ENCODE measurements at places on chromosomes 2 and 18.

DNA sequence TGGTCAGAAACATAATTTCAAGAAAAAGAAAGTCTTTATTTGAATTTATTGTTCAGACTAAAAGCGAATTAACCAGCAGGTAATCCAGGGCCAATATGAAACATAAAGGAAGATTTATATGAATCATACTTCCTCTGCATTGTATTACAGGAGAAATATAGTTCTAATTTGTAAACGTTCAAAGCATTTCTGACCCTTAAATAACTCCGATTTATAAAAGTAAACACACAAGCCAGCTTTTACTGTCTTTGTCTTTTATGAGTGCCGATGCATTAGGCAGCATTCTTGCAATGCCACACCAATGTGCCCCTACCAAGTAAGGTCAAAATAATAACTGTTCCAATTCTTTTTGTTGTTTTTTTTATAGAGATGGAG, 118.8 kb upstream of the RBBP8 start:
- no peak for DNase-seq

DNA sequence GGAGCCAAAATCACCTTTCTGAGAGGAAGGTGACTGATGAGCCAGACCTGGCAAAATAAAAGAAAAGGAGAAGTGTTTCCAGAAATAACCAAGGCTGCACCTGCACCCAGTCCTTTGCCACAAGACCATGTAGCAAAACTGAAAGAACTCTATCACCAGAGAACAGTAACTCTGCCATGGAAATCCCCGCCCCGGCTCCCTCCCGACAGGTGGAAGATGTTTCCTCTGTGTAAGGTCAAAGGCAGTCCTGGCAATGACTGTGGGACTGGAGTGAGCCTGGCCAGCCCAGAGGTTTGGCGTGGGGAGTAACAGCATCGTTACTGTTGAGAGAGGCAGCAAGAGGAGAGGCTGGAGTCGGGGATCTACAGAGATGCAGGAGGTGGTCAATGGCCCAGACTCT, 42.3 kb downstream of the SPRED2 start:
- DNase-seq, result no peak

DNA sequence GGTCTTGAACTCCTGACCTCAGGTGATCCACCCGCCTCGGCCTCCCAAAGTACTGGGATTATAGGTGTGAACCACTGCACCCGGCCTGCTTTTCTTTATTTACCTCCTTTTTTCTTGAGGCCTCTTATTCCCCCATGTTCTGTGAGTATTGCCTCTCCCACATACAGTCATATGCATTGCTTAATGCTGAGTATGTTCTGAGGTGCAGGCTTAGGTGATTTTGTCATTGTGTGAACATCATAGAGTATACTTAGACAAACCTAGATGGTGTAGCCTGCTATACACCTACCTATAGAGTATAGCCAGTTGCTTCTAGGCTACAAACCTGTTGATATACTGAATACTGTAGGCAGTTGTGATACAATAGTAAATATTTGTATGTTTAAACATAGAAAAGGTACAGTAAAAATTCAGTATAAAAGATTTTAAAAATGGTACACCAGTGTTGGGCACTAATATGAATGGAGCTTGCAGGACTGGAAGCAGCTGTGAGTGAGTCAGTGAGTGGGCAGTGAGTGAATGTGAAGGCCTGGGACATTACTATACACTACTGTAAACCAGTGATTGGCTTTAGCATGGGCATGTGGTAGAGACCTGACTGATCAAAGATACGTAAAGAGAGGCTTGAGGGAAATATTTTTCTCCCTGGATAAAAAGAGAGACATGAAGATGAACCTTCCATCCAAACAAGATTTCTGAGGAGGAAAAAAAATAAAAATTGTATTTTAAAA, 17.6 kb downstream of the SLC39A10 start:
- DNase-seq, result peak; percentile 75

GRCh38 chr2:6826081-6826913, 39.4 kb downstream of the CMPK2 start:
- DNase-seq, result peak; percentile 13

DNA sequence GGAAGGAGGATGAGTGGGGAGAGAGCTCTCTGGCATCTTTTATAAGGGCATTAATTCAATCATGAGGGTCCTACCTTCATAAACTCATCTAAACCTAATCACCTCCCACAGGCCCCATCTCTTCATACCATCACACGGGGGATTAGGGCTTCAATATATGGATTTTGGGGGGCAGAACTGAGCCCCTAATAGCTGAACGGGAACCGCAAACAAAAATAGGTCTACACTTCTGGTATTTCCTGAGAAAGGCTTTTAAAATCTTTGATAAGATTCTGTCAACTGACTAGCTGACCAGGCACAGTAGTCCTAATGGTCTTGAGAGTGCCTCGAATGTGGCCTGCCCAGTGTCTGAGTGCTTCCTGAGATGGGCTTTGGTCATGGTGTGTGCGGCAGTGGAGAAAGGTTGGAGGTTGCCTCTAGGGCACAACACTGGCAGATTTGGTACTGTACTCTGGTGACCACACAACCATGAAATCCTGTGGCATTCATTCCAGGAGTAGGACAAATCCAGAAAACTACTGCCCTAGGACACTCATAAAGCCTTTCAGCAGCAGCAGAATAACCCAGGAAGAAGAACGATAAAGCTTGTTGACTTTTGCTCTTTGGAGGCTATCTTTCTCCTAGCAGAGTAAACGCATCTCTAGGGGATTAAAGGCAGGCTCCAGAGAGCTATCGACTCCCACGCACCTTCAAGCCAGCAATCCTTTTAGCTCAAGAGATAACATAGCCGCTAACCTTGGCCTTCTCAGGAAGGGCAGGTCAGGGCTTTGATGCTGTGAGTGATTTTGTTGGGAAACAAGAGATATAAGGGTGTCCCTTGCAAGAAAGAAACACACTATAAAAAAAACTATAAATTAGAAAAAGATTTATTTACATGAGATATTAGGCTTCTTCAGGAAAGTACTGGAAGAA, 12.3 kb upstream of the APOB start:
- no peak for DNase-seq

GRCh38 chr2:120917886-120918285, 182.2 kb downstream of the GLI2 start:
- peak; percentile 59 for DNase-seq

GRCh38 chr2:209348433-209348832, 75.4 kb upstream of the MAP2 start:
- no peak for DNase-seq

- DNase-seq, result no peak
Measured at GRCh38 chr2:74688881-74689280, 34.8 kb downstream of the SEMA4F start.

GRCh38 chr2:113118263-113118657, 9.1 kb upstream of the IL1RN start:
- no peak for DNase-seq

DNA sequence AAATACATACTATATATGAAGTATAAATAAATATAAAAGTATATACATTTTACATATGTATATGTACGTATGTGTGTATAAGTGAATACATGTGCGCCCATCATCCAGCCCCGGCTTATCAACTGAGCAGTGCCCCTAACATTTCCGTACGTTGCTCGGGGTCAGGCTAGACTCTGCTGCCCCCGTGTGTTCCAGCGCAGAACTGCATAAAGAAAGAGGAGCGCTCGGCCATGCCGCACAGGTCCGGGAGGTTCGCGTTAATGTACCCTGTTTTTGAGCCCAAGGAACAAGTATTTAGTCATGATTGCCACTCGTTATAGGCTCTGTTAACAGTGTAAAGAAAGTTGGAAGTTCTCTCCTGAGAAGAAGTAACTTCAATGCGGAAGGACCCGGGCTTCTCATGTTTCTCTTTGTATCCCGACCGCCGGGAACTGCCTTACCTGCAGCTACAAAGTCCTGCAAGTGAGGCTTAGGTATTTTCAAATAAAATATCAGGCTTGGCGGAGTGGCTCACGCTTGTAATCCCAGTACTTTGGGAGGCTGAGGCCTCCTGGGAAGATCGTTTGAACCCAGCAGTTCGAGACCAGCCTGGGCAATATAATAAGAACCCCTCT, 55.7 kb downstream of the CD8B2 start:
- peak; percentile 26 for DNase-seq

- no peak for DNase-seq
Measured at GRCh38 chr2:129895526-129896082, 83.9 kb upstream of the RAB6C start.

GRCh38 chr18:56475250-56475649, 163.1 kb downstream of the TXNL1 start:
- DNase-seq, result peak; percentile 3

GRCh38 chr2:118774458-118775133, 72.9 kb downstream of the EN1 start:
- DNase-seq, result peak; percentile 36

- no peak for DNase-seq
Measured at GRCh38 chr2:82789851-82790205, 1669.3 kb downstream of the SUCLG1 start.

- DNase-seq, result peak; percentile 61
Measured at GRCh38 chr2:112048887-112049286, 6.2 kb upstream of the TMEM87B start.

DNA sequence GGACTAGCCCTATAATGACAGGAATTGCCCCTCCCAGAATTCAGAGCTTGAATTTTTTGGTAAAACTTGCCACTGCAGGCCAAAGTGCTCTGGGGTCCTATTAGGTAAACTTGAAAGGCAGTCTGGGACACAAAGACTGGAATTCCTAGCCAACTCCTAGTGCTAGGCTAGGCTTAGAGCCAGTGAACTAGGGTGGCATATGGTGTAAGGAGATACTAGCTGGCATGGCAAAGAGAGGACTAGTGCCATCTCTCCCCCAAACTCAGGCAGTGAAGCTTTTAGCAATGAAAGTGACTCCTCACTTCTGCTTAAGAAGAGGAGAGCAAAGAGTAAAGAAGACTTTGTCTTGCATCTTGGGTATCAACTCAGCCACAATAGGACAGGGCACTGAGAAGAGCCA, 410.5 kb upstream of the CNTNAP5 start:
- DNase-seq, result no peak

DNA sequence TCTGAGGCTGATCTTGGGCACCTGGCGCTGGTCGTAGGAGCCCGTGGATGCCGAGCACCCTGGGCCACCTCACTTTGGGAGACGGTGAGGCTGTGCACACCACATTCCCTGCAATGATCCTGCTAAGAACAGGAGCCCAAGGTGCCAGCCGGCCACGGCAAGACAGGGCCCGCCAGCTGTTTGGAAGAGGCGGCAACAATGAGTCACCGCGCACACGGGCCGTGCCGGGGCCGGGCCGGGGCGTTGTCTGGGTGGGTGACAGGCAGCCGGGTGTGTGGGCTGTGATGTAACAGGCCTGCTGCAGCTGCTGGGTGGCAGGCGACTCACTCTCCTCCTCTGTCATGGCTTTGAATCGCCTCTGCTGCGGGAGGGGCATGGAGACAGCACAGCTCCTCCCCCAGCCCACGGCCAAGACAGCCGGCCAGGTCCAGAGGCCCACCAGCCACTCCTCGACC, 49.7 kb upstream of the ODC1 start:
- peak; percentile 94 for DNase-seq

- no peak for DNase-seq
Measured at GRCh38 chr2:54029721-54030395, 59.1 kb upstream of the PSME4 start.

DNA sequence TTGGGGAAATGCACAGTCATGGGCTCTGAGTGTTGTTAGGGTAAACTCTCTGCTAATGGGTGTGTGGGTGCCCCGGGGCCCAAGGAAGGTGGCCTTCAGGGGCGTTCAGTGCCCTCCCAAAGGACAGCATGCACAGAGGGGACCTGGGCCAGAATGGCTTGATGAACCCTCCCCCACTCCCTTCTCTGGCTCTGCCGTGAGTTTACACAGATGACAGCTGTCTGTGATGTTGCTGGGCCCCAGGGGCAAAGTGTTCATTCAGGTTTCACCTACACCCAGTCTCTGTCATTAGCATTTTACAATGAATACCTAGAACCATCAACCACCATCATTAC, 3.2 kb downstream of the NPPC start:
- no peak for DNase-seq

- DNase-seq, result peak; percentile 19
Measured at GRCh38 chr2:122543815-122544214, 788.4 kb downstream of the TSN start.

DNA sequence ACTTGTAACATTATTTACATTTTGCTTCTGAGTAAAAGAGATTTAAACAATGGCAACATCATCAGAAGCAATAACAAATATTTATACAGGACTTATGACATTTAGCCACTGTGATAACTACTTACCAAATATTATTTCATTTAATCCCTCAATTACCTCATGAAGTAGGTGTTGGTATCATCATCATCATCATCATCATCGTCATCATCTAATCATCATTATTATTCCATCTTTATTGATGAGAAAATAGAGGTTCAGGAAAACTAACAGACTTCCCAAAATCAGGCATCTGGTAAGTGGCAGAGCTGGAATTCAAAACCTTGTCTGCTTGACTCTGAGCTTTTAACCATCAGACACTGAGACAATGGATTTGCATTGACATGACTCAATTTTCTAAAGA, 204.4 kb downstream of the NCKAP5 start:
- no peak for DNase-seq

- no peak for DNase-seq
Measured at GRCh38 chr2:90207454-90208058, 1516.1 kb downstream of the RPIA start.

DNA sequence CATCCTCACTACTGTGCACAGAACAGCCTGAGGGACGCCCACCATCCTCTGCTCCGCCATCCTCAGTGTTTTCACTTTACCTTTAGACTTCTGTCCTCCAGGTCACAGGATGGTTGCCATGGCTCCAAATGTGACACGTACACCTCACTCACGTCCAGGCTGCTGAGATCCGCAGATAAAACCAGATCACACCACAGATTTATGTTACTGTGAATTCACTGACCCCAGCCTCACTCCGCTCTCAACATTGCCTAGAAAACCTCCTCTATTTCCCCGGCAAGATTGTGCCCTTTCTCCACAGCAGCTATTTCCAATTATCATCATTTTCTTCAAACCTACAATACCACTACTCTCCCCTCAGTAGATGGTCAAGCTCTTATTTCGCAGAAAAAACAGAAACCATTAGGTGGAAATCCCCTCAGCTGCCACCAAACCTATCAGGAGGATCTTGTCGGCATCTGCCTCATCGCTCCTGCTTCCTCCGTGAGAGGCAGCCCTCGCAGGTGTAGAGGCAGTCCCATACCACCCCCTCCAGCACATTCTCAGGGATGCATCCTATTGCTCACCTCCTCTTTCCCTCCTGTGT, 49.8 kb upstream of the SLC1A4 start:
- no peak for DNase-seq

DNA sequence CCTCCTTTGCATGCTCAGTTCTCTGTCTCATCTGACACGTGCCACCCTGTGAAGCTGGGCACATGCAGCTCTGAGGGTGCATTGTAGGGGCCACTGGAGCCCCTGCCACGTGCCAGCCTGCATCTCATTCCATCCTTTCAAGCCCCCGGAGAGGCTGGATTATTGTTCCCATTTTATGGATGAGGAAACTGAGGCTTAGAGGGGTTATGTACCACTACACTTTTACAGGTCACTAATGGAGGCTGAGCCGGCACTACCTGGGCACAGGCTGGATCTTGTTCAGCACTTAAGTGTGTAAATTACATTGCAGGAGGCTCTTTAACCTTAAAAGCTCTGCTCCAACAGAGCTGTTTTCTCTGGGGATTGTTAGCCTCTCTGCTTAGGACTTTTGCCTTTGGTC, 47.5 kb downstream of the KCNIP3 start:
- no peak for DNase-seq

GRCh38 chr18:41464278-41464677, 490.8 kb upstream of the PIK3C3 start:
- no peak for DNase-seq

GRCh38 chr2:65402780-65403528, 29.4 kb downstream of the SPRED2 start:
- DNase-seq, result no peak
